ENCODE measurements at places on chromosomes 1 and 21.

- no peak for DNase-seq
Observed at GRCh38 chr1:114355240-114355639, 155.8 kb downstream of the TRIM33 start.

- DNase-seq = no peak
Observed at GRCh38 chr1:232551386-232551785, 78.5 kb downstream of the SIPA1L2 start.

DNA sequence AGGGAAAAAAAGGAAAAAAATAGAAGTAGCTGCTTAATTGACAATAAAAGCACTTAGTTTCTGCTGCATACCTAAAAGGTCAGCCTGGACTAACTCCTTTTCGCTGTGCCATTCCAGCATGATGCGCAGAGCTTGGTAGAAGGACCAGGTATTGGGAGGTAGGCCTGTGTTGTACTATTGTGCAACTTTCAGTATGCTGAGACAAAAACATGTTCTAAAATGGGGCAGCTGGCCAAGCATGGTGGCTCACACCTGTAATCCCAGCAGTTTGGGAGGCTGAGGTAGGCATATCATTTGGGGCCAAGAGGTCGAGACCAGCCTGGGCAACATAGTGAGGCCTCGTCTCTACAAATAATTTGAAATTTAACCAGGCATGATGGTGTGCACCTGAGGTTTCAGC lies 15.0 kb upstream of the SCCPDH start:
- DNase-seq = no peak

DNA sequence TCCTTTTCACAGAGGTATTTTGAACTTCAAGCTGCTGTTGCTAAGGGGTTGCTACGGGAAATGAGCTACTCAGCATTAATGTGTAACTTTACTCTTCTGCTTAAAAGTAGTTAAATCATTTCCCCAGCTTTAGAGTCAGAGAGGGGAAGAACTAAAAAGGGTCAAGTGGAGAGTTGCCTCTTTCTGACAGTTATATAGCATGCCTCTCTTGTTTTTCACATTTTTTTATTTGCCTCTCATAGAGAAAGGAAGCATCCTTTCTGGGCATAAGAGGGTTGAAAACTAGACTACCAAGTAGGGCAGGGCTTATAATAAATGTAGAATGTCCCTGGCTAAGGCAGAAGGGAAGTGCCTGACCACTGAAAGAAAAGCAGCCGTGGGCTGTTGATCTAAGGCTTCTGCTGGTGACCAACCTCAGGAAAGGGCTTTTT lies 10.1 kb upstream of the ELAVL4 start:
- no peak for DNase-seq

DNA sequence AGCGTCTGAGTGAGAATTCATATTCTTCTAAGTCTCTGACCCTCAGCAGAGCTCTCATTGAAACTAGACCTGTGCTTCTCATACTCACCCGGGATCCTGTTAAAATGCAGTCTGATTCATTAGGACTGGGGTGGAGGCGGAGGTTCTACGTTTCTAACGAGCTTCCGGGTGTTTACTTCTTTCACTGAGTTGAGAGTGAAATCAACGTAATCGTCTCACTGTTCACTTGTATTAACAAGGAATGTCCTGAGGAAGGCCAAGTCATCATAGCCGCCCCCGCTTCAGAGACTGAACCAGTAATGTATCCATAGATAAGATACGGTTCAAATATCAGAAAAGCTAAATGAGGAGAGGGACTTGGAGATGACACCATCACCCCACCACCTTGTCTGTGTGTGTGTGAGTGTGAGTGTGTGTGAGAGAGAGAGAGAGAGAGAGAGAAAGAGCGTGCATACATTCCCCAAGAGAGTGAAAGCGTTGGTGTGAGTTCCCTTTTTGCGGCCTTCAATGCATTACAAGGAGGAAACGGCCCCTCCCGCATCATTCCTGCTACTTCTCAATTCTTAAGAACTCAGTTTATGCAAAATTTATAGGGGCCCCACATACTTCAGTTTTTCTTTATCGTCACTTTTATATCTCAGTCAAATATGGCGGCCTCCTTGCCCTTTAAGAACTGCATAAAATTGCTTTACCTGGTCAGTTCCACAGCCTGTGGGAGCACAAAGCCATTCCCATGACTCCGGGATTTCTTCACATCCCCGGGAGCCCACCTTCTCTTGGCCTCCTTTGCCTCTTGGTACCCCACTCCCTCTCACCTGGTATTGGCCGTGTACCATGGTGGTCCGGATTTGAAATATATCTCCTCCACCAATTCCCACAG lies 19.8 kb downstream of the KMO start:
- DNase-seq = peak; percentile 93

- DNase-seq = no peak
Observed at GRCh38 chr1:224045556-224045955, 68.4 kb upstream of the FBXO28 start.

- DNase-seq = no peak
Observed at GRCh38 chr1:25033030-25033827, 103.2 kb upstream of the RUNX3 start.

- no peak for DNase-seq
Observed at GRCh38 chr1:180614730-180615129, 17.1 kb upstream of the XPR1 start.

- no peak for DNase-seq
Observed at GRCh38 chr1:176225479-176225875, 18.4 kb upstream of the COP1 start.

- DNase-seq = peak; percentile 30
Observed at GRCh38 chr1:39683591-39684312, 7.5 kb downstream of the HPCAL4 start.

GRCh38 chr1:195026792-195027191 lies 1581.4 kb downstream of the KCNT2 start:
- no peak for DNase-seq

DNA sequence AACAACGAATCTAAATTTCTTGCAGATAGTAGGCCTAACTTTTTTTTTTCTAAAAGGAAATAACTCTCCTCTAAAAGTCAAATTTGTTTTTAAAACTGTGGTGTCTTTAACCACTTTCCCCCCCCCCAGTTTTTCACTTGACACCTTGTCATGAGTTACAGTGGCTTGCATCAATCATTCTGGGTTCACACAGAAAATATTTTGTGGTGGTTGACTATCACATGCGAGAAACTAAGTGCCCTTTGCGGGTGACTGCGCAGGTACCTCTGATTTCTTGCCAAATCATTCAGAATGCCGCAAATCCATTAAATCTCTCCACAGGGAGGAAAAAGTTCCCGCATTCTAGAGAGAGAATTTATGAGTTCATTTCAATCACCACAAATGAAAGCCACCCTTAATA lies 23.8 kb upstream of the SAMSN1 start:
- DNase-seq = no peak

GRCh38 chr21:44407493-44407892 lies 47.8 kb upstream of the LRRC3 start:
- no peak for DNase-seq

DNA sequence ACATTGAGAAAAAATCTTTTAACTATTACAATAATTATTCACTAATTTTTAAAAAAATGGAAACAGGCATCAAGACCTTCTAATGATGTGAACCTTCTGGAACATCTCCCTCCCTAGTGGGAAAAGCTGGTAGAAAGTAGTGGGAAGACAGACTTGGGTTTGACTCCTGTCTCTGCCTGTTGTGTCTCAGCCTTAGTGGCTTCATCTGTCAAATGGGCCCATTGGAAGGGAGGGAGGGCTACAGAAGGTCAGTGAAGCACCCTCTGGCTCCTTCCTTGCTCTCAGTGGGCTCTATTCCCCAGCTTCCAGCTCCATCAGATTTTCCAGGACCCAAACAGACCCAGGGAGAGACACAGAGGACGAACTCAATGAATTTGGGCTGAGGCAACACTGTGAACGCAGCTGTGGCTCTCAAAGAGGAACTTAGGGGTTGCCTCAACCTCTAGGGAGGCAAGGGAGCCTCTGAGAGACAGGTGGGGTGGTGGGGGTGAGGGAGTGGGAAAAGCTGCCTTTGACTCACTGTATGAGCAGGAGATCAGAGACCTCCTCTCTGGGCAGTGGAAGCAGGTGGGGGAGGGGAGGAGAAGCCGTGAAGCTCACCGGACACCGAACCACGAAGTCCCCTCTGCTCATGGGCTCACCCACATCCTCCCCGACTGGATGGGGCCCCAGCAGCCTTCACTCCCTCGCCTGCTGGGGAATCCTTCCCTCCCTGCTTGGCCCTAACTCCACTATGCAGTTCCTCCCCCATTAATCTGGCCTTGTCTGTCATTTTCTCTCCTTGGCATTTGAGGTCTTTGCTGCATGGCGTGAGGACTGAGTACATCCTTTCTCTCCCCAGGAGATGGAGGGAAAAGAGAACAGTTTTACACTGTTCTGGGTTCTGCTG lies 4.5 kb downstream of the CNR2 start:
- peak; percentile 80 for DNase-seq

DNA sequence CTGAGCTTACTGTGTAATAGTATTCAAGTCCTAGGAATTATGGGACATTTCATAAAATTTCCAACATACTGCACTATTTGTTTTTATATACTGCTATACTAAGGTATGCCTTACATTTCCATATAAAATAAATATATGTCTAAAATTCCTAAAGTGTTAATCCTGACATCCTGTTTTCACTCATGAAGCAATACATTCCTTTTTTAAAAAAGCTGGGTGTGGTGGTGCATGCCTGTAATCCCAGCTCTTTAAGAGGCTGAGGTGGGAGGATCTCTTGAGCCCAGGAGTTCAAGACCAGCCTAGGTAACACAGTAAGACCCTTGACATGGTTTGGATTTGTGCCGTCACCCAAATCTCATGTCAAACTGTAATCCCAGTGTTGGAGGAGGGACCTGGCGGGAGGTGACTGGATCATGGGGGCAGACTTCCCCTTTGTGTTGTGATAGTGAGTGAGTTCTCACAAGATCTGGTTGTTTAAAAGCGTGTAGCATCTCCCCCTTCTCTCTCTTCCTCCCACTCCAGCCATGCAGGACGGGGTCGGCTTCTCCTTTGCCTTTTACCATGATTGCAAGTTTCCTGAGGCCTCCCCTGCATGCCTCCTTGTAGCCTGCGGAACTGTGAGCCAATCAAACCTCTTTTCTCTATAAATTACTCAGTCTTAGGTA lies 5.8 kb downstream of the CDC42BPA start:
- DNase-seq = no peak

DNA sequence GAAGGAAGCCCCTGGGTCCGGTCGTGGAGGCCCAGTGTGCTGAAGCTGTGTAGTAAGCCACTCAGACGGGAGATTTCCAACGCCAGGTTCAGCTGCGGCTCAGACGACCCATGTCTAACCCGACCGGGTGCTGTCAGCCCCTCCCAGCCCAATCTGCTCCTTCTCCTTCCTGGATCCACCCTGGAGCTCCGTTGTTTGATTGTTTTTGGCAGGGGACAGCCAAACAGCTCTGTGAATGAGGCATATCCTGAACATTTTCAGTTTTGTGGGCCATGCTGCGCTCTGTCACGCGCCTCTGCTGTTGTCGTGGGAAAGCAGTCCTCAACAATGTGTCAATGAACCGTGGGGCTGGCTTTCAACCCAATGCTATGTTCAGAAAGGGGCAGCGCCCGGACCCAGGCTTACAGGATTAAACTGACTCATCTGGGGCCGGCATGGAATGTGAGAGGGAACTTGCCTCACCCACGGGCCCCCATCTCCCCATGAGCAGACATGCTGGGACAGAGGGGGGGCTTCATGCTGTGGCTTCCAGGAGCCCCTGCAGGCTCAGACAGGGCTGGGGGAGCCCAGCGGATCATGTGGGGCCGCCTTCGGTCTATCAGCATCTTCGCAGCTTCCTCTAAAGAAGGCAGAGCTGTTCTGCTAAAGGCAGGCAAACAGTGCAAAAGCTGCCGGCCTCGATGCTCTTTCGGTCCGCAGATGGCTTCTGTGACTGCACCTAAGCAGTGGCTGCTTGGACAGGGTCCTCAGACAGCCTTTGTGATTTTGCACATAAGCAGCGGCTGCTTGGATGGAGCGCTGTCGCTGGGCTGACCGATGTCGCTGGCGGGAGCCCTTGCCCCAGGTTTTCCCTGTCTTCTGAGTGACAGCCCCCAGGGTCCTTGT lies 101.7 kb downstream of the RIPK4 start:
- no peak for DNase-seq

DNA sequence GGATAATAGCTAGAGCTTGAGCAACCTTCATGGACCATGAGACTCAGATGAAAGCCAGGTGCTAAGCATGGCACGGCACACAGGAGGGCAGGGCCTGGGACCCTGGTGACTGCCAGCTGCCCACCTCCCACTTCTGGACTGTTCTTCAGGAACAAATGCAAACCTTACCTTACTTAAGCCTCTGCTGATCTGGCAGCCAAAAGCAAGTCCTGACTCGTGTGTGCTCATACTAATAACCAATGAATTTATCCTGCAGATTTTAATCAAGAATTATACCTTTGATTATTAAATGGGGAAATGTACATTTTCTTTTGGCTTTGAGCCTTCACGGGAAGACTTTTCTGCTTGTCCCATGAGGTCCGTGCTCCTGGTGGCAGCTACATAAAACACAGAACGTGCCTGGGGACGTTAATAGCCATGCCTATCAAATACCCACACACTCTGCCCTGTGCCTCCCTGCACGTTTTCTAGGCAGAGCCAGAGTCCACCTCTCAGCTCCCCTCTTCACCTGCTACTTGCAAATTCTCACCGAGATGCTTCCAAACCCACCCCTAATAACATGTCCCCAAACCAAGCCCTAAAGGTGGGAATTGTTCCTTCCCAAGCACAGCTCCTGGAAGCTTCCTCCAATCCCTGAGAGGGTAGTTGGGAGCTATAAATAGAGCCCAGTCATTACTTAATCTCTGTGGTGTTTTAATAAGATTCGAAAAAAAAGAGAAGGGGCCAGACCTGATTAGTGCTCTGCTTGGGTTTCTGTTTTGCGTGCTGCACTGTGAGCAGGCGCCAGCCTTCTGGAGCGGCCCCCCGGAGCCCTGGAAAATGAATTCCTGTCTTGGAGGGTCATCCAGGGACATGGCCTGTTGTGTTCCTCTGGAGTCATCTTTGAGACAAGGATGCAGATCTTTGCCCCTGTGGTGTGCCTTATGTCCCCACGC lies 33.5 kb downstream of the SLC1A7 start:
- no peak for DNase-seq

GRCh38 chr1:116993286-116993685 lies 8.3 kb upstream of the CD101 start:
- DNase-seq = no peak

GRCh38 chr21:24127651-24128050 lies 1479.6 kb downstream of the MRPL39 start:
- DNase-seq = no peak

DNA sequence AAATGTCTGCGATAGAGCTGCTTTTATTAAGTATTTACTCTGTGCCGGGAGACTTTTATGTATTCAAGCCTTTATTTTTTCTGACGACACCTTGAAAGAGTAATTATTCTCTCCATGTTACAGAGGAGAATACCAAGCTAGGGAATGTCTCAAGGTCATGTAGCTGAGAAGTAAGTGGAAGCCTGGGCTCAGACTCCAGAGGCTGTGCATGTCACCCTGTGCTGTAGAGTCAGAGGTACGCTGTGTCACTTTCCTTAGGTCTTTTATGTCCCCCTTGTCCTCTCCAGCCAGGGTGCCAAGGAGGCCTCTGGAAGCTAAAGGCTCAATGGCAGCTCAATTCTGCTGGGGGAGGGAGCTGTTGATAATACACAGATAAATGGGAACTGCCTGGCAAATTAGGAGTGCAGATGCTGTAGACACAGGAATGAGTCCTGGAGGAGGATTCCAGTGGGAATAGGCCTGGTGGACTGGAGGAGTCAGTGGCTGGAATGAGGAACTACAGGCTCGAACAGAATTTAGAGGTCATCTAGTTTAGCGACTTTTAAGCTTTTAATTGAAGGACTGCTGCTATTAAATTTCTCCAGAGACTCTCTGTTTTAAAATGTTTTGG lies 9.3 kb upstream of the IL19 start:
- no peak for DNase-seq

Measured in B cell (primary cell).